ENCODE measurements at places on chromosomes 13 and 19.

DNA sequence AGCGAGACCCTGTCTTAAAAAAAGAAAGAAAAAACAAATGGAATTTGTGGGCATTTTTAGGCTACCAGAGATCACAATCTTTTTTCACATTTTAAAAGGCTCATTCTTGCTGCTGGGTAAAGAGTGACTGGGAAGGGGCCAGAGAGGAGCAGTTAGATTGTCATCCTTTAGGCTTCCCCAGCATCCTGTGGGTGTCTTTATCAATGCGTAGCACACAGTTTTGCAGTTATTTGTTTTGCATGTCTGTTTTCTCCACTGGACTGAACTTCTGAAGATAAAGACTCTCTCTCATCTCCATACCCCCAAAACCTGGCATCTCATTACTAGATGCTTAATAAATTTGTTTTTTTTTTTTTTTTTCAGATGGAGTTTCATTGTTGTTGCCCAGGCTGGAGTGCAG, 2.1 kb upstream of the UTP14C start:
- no peak for DNase-seq

DNA sequence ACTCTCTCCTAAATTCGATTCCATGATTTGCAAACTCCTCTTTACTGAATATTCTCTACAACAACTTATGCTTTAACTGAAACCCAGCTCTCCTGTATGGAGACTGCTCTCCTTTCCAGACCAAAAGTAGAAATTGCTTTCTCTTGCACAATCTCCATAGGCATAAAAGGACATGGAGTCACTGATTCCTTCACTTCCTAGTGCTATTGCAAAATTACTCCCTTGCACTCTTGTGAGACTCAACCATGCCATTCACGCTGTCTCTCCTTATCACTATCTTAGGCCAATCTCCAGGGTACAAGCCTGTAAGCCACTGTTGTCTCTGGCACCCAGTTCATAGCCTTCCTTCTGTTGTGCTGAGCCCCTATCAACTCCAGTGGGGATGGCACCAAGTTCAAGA, 30.6 kb downstream of the SERPINE3 start:
- no peak for DNase-seq

DNA sequence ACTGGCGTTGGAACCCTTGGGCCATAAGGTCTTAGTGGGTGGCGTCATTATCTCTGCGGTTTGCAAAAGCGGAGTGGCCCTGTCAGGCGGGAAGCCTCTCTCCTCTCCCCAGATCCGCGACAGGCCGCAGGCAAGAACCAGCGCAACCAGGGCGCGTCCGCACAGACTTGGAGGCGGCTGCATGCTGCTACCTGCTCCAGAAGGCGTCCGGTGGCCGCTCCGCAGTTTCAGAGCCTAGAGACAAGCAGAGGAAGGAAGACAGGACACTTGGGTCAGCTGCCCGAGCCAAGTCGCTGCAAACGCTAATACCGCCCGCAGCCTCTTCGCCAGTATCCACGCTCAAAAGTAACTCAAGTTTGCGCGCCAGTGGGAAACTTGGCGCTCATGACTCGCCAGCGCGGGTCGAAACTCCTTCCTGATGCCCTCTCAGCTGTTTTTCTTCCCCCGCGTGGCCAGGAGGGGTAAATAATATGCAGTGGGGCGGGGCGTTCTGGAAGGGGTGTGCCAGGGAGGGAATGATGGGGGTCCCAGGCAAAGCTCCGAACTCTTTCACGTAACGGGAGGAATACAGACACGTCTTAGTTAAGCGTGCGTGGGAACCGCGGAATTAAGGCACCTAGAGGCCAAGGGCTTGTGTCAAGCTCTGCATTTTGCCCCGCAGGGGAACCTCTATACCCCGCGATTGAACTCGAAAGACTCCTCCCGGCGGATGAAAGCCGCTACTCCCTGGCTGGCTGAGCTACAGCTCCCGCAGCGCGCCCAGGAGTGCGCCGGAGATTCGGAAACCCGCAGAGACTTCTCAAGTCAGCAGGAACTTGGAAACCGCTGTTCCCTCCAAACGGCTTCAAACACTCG, at the start of gene EDNRB:
Gene EDNRB, minus strand, starts transcription at position 441 of the 855 bp plus-strand sequence. Its CDS starts 258 bp downstream, at position 183.
- DNase-seq, result peak; percentile 0

DNA sequence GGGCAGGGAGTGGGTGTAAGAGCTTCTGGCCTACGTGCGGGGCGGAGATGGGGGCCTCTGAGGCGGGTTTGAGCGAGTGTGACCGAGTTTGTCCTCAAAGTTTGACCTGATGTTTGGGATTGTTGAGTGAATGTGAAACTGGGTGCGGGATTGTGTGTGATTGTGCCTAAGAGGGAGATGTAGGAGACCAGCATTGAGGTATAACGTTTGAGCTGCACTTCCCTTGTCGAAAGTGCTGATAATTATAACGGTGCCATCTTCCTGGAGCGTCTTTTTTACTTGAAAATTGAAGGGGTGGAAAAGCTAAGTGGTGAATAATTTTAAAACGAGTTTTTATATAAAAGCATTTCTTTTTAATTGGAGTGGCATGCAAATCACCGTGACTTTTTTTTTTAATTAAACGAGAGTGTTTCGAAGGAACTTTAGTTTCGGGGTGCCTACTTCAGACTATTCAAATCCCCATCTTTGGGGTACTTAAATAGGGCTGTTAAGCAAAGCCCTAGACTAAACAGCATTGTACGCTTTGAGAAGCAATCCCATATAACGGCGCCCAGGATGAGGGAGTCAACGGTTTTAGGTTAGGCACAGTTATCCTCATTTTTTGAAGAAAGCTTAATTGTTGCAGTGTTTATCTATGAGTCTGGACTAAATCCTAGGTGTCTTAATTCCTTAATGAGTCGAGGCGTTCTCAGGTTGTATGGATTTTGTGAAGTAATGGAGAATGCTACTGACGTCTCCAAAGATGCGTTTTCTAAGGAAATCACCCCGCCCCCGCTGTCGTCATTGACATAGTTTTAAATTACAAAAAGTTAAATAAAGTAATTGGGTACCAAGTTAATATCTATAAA, 594 bp downstream of the ZNF146 start:
- peak; percentile 48 for DNase-seq

- DNase-seq, result no peak
These were observed 1.0 kb upstream of the ZNF529 start for GRCh38 chr19:36573895-36574720.

GRCh38 chr19:39167461-39168257, 29.1 kb upstream of the NCCRP1 start:
- DNase-seq, result no peak

- no peak for DNase-seq
These were observed 7.8 kb downstream of the DOT1L start for GRCh38 chr19:2171349-2172145.

DNA sequence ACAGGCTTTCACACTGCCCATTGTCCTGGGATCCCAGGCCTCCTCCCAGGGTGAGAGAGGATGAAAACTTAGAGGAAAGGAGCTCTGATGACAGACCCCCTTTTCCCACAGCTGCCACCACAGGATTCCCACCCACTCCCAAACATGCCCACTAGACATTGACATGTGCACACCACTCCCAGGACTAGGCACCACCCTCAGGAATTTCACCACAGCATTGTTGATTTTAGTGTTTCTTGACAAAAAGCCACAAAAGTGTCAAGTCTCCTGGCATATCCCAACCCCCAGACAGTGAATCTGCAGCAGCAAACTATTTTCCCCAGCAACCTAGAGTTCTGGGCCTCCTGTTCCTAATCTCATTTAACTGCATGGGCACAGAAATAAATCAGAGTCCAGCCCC, 10.1 kb downstream of the ZNF714 start:
- no peak for DNase-seq

- DNase-seq, result no peak
These were observed 5.6 kb upstream of the PIK3R2 start for GRCh38 chr19:18147396-18147795.

GRCh38 chr19:19262190-19263057, 10.7 kb downstream of the TM6SF2 start:
- DNase-seq, result no peak

DNA sequence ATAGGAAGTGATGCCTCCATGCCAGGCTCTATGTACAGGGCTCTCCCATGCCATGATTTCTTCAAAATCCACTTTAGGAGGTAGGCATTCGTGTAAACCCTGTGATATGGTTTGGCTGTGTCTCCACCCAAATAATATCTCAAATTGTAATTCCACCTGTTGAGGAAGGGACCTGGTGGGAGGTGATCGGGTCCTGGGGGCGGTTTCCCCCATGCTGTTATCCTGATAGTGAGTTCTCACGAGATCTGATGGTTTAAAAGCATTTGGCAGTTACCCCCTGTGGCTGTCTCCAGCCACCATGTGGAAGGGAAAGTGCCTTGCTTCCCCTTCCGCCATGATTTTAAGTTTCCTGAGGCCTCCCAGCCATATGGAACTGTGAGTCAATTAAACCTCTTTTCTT, 8.1 kb downstream of the SARS2 start:
- no peak for DNase-seq

DNA sequence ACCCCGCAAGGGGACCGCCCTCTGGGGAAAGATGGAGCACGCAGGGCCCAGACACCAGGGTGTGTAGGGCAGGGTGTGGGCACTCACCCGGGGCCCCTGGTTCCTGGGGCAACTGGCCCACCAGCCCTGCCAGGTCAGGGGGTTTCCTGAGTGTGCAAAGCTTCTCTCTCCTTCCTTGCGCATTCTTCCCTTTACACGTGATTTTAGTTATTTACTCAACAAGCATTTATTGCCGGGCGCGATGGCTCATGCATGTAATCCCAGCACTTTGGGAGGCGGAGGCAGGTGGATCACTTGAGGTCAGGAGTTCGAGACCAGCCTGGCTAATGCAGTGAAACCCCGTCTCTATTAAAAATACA, 20.4 kb downstream of the PRR36 start:
- DNase-seq, result no peak

GRCh38 chr13:40706439-40706838, 40.0 kb upstream of the FOXO1 start:
- no peak for DNase-seq

GRCh38 chr13:26435171-26435570, 122.3 kb upstream of the WASF3 start:
- DNase-seq, result no peak

GRCh38 chr13:76654263-76654662, 231.9 kb downstream of the KCTD12 start:
- no peak for DNase-seq
